ENCODE measurements at places on chromosomes 1 and 21.
A peak's percentile ranks its signal among the peaks of the same experiment; 100 is the strongest.

DNA sequence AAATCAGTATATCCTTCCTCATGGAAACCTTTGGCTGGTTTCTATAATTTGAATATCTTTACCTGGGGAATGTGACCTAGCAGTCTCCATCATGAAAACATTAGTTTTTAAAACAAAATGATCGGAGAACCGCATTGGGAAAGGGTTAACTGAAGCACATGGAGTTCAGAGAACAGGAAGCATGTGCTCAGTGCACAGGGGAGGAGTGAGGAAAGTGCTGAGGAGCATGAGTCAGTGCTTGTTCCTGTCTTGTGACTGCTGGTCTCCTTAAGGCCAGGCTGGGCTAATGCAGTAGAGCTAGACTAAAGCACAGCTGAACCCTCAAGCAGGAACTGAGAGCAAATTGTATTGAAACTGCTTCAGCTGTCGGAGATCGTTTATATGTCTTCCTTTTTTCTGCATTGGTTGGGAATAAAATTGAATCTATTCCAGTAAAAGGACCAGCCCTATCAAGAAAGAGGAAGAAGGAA, 5.8 kb downstream of the IFI16 start:
- peaks cover 7% of the 10 kb centered on the region for H3K36me3 ChIP-seq
- peak overlapping the region; percentile 12 for H3K4me3 ChIP-seq
- no peaks in the 10 kb centered on the region for H3K27me3 ChIP-seq
- peaks cover 52% of the 10 kb centered on the region for H3K4me1 ChIP-seq

- H3K4me3 ChIP-seq: no peak overlapping the region
- no peak overlapping the region for H3K27ac ChIP-seq
- no peaks in the 10 kb centered on the region for H3K36me3 ChIP-seq
- H3K4me1 ChIP-seq: no peaks in the 10 kb centered on the region
- DNase-seq: peak; percentile 45
These were observed 33.5 kb upstream of the C1orf53 start for GRCh38 chr1:197868751-197869489.

DNA sequence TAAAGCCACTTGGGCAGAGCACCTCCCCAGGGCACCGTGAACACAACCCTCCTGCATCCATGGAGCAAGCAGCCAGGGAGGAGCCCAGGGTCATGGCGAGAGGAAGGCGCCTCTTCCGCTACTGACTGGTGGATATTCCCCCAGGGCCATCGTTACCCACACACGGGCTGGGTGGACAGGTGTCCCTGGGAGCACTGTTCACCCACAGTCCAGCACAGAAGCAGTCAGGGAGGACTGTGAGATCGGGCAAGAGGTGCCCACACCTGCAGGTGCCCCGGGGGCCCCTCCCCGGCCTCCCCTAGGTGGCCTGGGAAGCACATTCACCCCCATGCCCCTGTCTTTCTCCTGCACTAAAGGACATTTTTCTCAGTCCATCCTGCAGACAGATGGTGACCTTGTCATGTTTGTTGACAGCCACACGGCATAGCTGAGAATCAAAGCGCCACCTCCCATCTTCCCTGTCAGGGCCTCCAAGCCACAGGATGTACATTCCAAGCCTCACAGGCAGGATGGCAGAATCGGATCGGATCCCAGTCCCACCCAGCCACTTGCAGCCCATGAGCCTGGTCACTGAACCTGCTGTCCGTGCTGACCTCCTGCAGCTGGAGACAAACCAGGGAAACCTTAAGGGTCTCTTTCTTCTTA, 160.2 kb downstream of the PRDM16 start:
- no peak overlapping the region for H3K27ac ChIP-seq
- H3K36me3 ChIP-seq: no peaks in the 10 kb centered on the region
- no peak overlapping the region for H3K4me3 ChIP-seq

DNA sequence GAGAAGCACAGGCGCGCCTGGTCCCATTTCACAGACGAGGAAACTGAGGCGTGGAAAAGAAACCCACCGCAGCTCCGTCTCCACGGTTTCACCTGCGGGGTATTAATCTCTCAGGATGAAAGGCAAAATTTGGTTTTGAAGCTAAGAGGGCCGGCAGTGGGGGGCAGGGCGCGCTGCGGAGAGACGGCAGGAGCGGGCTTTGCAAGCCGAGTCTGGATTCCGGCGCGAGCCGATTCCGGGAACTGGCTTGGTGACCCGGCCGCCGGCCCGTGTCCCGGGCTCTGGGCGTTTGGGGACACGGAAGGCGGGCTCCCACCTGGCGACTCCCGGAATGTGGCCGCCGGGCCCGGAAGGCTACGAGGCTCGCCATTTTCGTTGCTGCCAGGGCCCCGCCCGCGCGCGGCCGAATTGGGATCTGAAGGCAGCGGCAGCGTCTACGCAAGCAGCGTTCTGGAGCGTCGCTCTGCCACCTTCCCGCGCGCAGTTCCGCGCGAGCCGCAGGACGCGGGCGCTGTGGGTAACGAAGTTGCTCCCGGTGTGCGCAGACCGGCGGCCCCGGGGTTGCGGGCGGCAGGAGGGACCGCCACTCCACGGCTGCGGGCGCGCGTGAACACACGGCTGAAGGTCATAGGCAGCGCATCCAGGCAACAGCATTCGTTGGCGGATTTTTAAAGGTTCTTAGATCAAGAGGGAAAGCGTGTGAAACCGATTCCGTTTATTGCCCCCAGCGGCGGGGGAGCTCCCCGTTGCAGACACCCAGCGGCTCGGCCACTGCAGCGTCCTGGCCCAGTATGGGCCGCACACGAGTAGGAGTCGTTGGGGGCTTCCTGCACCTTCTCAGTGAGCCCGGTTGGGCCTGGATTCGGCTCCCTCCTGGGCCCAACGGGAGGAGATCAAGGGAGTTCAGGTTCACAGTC, 5.4 kb upstream of the PRDM16 start:
- no peaks in the 10 kb centered on the region for H3K4me1 ChIP-seq
- no peak for DNase-seq
- no peak overlapping the region for H3K4me3 ChIP-seq
- H3K27me3 ChIP-seq: no peaks in the 10 kb centered on the region

- no peaks in the 10 kb centered on the region for H3K27me3 ChIP-seq
- no peak overlapping the region for H3K27ac ChIP-seq
- DNase-seq: no peak
- no peaks in the 10 kb centered on the region for H3K4me1 ChIP-seq
These were observed 127.0 kb downstream of the PLPP3 start for GRCh38 chr1:56452027-56453011.

DNA sequence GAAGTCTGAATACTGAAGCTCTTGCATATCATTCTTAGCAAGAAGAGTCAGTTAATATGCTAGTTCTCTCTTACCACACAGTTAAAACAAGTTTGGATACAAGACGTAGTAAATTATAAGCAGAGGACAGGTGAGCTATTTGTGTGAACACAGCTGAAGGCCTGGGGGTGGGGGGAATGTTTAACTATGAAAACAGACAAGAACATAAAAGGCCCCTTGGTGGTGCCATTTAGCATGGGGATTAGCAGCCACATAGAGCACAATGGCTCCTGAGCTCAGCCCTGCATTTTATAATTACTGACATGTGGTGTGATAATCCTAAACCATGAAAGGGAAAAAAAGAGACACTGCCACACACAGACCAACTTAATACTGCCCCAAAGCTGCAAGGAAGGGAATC, 94.8 kb downstream of the TGFBR3 start:
- no peak overlapping the region for H3K4me3 ChIP-seq
- no peak for DNase-seq
- no peaks in the 10 kb centered on the region for H3K36me3 ChIP-seq
- no peaks in the 10 kb centered on the region for H3K4me1 ChIP-seq

DNA sequence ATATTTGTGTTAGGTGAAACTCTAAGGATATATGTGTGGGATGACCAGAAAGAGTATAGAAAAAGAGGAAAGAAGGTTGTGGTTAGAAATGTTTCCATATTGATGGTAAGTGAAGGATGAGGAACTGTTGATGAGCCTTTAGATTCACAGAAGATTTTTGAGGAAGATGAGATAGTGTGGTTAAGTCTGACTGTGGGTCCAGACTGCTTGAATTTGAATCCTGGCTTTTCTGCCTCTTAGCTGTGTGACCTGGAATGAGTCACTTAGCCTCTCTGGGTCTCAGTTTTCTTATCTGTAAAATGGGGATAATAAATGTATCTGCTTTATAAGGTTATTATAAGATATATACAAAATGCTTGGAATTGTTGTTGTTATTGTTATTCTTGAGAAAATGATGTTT, 27.5 kb downstream of the RGL1 start:
- H3K27me3 ChIP-seq: no peaks in the 10 kb centered on the region
- no peak overlapping the region for H3K27ac ChIP-seq
- H3K4me1 ChIP-seq: no peaks in the 10 kb centered on the region
- no peaks in the 10 kb centered on the region for H3K36me3 ChIP-seq

- DNase-seq: no peak
- no peaks in the 10 kb centered on the region for H3K27me3 ChIP-seq
- H3K36me3 ChIP-seq: no peaks in the 10 kb centered on the region
- H3K27ac ChIP-seq: no peak overlapping the region
- H3K4me1 ChIP-seq: peaks cover 15% of the 10 kb centered on the region
These were observed 18.6 kb downstream of the NDUFS5 start for GRCh38 chr1:39044762-39045161.

GRCh38 chr1:45370575-45370974, 30.3 kb upstream of the MUTYH start:
- H3K27ac ChIP-seq: no peak overlapping the region
- H3K36me3 ChIP-seq: no peaks in the 10 kb centered on the region
- H3K4me3 ChIP-seq: no peak overlapping the region
- DNase-seq: no peak

DNA sequence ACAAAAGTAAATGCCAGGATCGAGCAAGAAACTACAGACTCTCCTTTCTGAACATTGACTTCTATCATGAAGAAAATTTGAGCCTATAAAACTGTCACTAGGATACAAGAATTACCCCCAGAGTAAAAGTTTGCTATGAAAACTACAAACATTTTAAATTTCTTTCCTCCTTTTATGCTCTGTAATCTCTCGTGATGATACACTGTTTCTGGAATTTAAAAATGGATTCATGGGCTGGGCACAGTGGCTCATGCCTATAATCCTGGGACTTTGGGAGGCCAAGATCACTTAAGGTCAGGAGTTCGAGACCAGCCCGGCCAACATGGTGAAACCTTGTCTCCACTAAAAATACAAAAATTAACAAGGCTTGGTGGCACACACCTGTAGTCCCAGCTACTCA, 181.3 kb downstream of the ZNF281 start:
- H3K4me1 ChIP-seq: peaks cover 8% of the 10 kb centered on the region

DNA sequence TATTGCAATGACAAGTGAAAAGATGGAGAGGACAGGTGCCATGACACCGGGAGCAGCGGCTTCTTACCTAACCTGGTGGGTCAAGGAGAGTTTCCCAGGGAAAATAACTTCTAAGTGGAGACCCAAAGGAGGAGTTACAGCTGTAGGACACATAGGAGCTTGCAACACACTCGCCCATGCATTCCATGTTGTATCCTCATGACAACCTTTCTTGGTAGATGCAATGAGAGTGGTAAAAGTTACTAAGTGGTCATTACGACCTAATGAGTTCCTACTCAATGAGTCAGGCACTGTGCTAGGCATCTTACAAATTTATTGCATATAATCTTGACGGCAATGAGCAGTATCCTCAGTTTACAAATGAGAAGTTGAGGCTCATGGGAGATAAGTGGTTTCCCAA, 119.5 kb upstream of the HOOK1 start:
- H3K27ac ChIP-seq: no peak overlapping the region
- no peaks in the 10 kb centered on the region for H3K27me3 ChIP-seq
- H3K4me3 ChIP-seq: no peak overlapping the region
- no peaks in the 10 kb centered on the region for H3K36me3 ChIP-seq

DNA sequence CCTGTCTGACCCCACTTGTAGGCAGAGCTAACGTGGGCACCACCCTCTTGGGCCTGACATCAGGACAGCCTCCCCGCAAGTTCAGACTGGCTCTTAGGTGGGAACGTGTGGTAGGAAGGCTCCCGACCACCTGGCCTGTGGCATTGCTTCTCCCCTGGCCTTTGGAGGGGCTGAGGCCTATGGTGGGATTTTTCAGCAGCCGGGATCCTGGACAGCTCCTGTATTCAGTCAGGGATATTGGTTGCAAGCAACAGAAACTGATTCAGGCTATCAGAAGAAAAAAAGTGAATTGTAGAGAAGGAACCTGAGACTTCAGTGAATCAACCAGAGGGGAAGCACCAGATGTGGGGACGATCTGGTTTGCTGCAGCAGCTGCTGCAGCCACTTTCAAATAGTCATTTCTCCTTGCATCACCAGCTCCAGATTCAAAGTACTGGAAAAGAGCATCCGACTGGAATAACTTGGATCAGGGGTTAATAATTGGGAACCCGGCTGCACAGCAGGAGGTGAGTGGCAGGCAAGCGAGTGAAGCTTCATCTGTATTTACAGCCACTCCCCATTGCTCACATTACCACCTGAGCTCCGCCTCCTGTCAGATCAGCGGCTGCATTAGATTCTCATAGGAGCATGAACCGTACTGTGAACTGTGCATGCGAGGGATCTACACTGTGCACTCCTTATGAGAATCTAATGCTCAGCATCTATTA, 5.9 kb downstream of the RNF186 start:
- H3K4me1 ChIP-seq: no peaks in the 10 kb centered on the region
- H3K27ac ChIP-seq: no peak overlapping the region
- H3K36me3 ChIP-seq: no peaks in the 10 kb centered on the region
- H3K4me3 ChIP-seq: no peak overlapping the region
- DNase-seq: no peak

- H3K4me1 ChIP-seq: peaks cover 37% of the 10 kb centered on the region
- peak overlapping the region; percentile 56 for H3K27ac ChIP-seq
- H3K36me3 ChIP-seq: peaks cover 48% of the 10 kb centered on the region
- H3K27me3 ChIP-seq: no peaks in the 10 kb centered on the region
- peak; percentile 69 for DNase-seq
- H3K4me3 ChIP-seq: no peak overlapping the region
These were observed 19.5 kb downstream of the STK40 start for GRCh38 chr1:36366091-36366661.

DNA sequence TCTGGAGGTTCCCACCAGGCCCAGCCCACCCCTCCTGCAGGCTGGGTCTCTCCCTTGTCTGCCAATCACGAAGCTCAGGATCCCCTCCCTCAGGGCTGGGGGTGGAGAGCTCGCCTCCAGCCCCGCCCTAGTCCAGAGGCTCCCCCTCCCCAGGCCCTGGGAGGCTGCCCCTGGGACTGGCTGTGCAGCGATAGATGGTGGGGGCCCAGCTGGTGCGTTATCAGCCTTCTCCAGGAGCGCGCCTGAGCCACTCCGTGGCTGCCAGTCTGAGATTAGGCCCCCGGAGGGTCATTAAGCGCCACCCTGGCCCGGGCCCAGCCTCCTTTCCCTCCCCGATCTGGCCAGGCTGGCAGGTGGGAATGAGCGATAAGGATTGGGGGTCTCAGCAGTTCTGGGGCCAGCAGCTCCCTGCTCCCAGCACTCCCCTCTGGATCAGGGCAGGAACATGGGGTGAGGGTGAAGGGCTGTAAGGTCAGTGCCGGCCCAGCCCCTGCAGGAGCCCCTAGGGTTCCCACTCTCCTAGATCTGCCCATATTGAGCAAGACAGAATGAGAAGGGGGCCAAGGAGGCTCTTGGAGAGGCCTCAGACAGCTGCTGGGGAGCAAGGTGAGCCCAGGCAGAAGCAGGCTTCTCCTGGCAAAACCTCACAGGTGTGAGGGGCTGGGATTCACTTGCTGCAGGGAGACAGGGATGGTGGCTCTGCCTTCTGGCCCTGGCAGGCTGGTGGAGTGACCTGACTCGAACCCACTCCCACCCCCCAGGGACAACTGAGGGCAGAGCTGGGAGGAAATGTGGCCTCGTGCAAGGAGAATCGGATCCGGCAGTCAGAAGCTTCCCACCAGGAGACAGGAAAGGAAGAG, 8.5 kb downstream of the PDZK1IP1 start:
- H3K27ac ChIP-seq: no peak overlapping the region
- no peaks in the 10 kb centered on the region for H3K36me3 ChIP-seq
- peaks cover 6% of the 10 kb centered on the region for H3K4me1 ChIP-seq
- H3K27me3 ChIP-seq: no peaks in the 10 kb centered on the region
- DNase-seq: no peak

GRCh38 chr1:246121533-246121932, 385.5 kb downstream of the SMYD3 start:
- H3K36me3 ChIP-seq: no peaks in the 10 kb centered on the region
- no peak for DNase-seq
- H3K4me3 ChIP-seq: no peak overlapping the region
- H3K4me1 ChIP-seq: peaks cover 10% of the 10 kb centered on the region
